ENCODE measurements at places on chromosomes 2 and 18. TPM values are rescaled to one million over a fixed set of nuclear protein-coding genes. Genes with fewer than 3 reads are reported as not detected.

- peak; percentile 74 for DNase-seq
These were observed 3.2 kb downstream of the TEKT4 start for GRCh38 chr2:94874277-94874997.

- DNase-seq, result no peak
These were observed 251.7 kb upstream of the PXDN start for GRCh38 chr2:1995987-1996386.

The UGT1A8 gene
- total RNA-seq, result not detected

The MAT2A gene
- total RNA-seq, result 281 TPM

The VWC2L gene
- total RNA-seq, result not detected

DNA sequence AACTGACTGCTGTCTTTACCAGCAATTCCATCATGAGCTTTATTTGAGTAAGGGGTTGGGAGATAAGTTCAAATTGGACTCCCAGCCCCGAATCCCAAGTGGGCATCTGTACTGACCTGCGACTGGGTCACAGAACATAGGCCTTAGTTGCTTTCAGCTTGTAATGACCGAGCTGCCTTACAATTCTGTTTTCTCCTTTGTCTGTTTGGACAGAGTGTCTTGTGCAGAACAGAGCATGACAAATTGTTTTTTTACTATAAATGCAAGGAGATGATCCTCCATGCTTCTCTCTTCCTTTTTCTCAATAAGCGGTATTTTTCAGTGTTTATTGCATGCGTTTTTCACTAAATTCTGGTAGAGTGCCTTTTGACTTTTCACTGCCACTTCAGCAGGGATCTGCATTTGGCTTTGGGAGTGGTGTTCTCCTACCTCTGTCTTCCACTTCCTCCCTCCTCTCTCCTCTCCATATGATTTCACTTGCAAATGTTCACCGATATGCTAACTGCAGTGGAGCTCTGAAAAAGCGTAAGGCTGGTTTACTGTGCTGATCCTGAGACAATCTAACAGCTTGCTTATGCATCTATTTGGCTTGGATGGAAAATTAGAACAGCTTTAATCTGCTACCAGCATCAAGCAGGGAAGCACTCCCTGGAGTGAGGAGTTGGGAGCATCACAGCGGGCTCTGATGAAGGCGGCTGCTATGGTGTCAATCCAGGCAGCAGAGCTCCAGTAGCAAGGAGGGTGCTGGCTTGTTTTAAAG, 158.8 kb upstream of the SMIM21 start:
- DNase-seq, result no peak

DNA sequence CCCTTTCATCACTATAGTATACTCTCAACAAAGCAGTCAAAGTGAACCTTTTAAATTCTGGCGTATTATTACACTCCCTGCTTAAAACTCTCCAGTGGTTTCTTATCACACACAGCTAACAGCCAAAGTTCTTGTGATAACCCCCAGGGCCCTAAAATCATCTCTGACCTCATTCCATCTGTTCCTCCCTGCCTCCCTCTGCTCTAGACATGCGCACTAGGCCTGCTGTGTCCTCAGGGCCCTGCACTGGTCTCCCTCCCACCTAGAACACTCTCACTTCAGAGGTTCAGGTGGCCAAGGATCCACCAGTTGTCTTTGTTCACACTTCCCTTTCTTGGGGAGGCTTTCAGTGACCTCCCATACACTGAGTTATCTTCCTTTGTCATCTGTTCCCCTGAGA, 603.4 kb downstream of the DSC3 start:
- no peak for DNase-seq

DNA sequence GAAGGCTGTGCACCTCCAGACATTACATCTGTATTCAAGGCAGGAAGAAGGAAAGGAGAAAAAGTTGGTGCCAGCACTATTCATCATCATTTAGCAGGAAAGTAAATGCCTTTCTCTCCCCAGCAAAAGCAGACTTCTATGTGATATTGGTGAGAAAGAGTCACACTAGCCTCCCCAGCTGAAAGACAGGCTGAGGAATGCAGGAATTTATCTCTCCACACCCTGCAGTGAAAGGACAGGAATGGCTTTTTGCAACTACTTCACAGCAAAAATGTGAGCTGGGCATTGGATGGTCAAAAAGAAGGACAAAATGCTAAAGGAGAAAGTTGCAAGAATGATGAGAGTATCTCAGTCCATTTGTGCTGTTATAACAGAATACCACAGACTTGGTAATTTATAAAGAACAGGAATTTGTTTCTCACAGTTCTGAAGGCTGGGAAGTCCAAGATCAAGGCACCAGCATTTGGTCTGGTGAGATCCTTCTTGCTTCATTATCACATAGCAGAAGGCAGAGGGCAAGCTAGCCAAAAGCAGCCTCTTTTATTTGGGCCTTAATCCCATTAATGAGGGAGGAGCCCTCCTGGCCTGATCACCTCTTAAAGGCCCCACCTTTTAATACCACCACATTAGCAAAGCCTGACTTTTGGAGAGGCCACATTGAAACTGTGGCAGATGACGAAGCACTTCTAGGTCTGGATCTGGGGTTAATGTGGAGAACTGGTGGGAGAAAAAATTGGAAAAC, 388.1 kb upstream of the SLC14A2 start:
- no peak for DNase-seq

The ZBTB7C gene
- total RNA-seq, result 0.57 TPM

DNA sequence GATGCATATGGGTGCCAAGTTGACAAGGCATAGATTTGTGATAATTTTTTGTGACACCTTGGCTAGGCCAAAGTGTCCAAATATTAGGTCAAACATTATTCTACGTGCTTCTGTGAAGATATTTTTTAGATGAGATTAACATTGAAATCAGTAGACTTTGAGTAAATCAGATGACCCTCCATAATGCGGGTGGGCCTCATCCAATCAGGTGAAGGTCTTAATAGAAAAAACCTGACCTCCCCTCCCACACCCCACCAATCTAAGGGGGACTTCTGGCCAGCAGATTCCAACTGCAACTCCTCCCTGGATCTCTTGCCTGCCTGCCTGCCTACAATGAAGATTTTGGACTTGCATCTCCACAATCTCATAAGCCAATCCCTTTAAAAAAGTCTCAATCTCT, 118.8 kb upstream of the LMAN1 start:
- no peak for DNase-seq

GRCh38 chr2:154470376-154470775, 228.1 kb upstream of the KCNJ3 start:
- DNase-seq, result no peak

DNA sequence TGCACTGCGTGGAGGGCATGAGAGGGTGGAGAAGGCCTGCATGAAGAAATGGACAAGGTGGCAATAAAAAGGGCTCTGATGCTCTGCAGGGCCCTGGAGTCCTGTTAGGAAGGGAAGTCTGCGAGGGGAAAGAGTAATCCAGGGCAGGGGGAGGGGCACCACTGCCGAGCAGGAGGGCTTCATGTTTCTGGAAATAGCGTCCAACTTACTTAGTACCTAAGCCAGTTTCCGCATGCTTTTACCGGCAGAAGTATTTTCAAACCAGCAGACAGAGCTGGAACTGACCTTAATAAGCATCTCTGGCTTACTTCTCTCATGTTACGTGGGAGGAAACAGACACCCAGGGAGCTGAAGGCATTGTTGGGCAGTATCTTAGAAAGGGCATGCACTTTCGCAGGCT, 156.7 kb downstream of the GALNT14 start:
- no peak for DNase-seq

DNA sequence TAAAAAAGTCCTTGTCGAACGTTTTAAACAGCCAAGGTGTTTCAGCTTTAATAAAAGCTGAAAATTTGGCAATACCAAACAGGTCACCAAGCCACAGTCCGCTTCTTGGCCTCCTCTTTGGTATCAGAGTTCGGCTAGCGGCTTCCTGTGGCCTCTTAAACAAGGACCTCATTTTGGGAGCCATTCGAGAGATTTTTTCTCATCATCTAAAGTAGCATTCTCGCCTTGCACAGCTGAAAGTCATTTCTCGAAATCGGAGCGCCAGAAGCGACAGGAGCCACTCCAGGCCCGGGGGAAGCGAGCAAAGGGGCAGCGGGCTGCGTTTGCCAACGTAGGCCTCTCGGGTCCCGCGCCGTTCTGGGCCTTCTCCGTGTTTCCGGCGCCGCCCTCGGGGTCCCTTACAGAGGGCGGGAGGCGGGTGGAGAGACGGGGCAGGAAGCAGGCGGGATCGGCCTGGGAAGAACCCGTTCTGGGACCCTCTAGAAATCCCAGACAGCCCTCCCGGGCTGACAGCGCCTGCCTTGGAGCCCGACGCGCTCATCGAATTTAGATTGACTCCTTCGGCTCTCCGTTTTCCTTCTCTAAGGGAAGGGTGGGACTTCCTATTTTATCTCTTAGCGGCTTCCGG, 522 bp upstream of the ZNF407 start:
- peak; percentile 26 for DNase-seq

The ST6GAL2 gene
- total RNA-seq, result 8.3 TPM

- DNase-seq, result no peak
These were observed 151.9 kb upstream of the MYCN start for GRCh38 chr2:15788455-15788829.

DNA sequence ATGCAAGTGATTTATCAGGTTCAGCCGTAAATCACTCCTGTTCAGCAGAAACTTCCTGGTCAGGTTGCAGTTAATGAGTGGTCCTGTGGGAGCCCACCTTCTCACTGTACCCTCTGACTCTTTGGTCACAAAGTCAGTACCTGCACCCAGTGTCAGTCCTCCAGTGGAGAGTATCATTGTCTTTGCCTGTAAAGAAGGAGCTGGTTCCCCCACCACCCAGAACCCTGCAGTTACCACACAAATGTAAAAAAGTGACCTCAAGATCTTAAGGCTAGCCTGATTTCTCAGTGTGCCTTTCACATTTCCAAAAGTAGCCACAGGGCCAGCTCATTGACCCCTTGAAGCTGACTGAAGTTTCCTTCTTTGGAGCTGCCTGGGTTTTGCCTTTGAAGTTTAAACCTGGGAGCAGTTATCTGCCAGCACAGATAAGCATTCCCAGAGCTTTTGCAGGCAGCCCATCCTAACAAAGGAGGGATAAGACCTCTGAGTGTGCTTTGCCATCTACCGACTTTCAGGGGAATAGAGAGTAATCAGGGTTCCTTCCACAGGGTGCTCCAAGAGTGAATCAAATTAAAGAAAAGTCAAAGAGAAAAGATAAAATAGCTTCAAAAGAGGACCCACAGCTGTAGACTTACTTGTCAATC, 725.2 kb downstream of the CPS1 start:
- no peak for DNase-seq

The TNFRSF11A gene
- total RNA-seq, result 0.64 TPM

GRCh38 chr2:126863336-126864015, 35.2 kb upstream of the TEX51 start:
- no peak for DNase-seq
